EL (cell line): ENCODE measurements at places on chromosomes 2 and 18.

- DNase-seq, result peak; percentile 17
These were observed 14.8 kb upstream of the PSD4 start for GRCh38 chr2:113158884-113159553.

GRCh38 chr18:52850031-52850560 lies 510.1 kb downstream of the DCC start:
- no peak for DNase-seq

- no peak for DNase-seq
These were observed 27.6 kb upstream of the SERPINB2 start for GRCh38 chr18:63859781-63860475.

- no peak for DNase-seq
These were observed 129.7 kb upstream of the TNP1 start for GRCh38 chr2:216989340-216990129.

- DNase-seq, result no peak
These were observed 2.0 kb upstream of the GAD1 start for GRCh38 chr2:170814533-170815230.

DNA sequence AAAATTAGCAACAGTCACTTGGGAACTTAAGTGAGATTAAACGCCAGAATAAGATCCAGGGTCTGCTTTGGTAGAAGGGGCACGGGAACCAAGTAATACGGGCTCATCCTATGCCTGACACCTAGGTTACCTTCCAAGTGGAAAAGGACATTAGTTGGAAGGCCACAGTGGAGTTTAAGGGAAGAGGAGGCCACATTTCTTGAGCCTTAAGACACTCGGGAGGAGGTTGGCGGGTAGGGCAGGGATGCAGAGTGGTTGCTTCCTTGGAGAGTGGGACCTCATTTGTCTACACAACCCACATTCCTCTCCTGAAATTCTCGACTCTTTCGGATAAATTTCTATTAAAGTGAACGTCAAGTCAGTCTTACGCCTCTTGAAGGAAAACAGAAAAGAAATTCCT lies 510 bp upstream of the DNAH6 start:
- no peak for DNase-seq

DNA sequence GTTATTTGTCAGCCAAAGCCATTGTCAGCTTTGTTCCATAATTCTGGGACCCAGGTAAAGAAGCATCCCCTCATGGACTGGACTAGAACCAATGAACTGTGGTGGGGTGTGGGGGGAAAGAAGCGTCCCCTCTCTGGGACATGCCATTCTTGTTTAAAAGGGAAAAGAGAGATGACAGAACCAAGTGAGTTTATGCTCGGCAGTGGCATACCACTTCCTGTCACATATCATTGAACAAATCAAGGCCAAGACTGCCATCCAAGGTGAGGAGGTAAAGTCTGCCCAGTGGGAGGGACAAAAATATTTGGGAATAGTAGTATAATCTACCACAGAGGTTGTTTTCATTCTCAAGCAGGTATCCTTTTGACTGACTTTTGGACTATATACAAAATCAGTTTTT lies 4.7 kb upstream of the GLS start:
- no peak for DNase-seq

DNA sequence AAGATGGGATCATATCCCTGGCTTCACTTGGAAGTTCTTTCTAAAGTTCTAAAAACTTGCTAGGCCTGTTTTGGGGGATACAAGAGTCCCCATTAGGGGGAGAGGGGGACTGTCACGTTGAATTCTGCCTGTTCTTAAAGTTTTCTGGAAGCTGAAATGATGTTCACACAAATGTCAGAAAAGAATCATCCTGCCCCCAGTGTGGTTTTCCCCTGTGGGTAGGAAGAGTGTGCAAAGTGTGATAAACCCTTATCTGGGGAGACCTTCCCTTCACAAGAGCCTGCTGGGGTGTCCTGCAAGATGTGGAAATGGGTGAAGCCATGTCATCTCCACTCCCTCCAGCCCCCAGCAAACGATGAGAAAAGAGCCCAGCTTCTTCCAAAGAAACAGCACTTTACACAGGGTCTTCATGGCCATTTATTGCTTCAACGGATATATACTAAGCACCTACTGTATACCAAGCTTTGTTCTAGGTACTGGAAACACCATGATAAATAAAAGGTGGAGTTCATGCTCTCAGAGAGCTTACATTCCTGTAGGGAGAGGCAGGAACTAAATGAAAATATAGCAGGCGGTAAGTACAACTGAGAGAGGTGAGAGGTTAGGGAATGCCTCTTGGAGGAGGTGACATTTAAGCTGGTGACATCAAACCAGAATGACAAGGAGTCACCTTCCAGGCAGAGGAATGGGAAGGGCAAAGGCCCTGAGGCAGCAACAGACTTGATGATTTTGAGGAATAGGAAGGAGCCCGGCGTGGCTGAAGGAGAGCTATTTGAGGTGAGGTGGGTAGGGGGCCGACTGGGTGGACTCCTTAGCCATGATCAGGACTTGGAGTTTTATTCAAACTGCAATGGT lies 1.6 kb downstream of the MFSD2B start:
- DNase-seq, result no peak

- DNase-seq, result no peak
These were observed 48.7 kb downstream of the TNS1 start for GRCh38 chr2:217954051-217954450.

DNA sequence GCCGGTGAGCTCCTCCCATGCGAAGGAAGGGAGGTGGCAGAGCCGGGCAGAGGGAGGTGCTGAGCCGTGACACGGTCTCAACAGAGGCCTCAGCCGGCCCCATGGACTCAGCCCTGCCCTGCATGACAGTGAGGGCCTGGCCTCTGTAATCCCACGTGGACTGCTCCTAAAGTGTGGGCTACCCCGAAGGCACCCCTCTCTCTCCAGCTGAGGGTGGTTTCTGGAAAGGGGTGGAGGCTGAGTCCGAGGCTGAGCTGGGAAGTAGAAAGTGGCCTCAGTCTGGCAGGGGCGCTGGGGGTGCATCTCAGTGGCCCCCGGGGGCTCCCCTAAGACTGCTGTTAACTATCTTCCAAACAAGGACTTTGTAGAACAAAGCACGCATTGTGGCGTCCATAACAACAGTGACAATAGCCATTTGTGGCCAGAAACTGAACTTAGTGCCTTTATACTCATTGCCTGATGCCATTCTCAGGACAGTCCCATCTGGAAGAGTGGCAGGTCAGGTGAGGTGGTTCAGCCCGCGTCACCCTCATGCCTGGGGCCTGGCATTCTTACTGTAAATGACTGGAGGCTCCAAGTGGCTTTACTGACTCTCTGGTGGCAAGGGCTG lies 192.4 kb downstream of the TWIST2 start:
- DNase-seq, result no peak

DNA sequence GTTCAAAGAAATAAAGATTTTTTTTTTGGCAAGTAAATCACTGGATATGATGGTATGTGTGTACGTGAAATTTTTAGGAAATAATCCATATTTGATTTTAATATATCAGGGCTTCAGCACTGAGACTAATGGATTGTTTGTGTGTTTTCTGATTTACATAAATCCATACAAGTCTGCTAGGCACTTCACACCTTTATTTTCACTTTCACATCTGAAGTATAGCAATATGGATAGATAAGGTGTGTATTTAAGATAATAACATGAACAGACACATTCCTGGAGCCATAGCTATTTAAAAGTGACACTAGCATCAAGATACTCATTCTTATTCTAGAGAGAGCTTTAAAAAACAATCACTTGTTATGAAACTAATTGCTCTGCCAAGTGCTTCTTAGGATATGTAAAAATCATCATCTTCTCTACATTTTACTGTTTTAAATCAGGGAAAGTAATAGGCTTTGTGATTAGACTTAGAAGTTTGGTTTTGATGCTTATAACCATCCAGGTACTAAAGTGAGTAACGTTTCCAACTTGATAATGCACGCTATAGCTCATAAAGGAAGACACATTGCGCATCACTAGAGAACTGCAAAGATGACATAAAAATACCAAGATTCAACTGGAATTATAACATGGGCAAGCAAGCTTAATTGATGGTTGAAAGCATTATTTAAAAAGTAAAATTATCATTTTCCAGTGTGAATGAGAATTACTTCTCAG lies 208.9 kb downstream of the ZEB2 start:
- DNase-seq, result no peak

DNA sequence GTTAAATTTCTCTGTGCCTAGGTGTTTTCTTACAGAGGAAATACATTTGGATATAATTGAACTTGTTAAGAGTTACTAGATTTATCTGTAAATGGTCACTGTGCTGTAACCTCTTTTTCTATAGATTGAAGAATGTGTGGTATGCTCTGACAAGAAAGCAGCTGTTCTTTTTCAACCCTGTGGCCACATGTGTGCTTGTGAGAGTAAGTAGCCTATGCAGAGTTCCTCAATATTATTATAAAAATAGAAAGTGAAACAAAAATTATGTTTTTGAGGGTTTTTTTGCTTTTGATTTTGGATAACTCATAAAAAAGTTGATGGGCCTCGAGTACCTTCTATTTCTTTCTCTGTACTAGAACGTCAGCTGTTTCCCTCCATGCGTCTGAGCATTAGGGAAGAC lies 112.4 kb downstream of the MIB1 start:
- DNase-seq, result peak; percentile 9

DNA sequence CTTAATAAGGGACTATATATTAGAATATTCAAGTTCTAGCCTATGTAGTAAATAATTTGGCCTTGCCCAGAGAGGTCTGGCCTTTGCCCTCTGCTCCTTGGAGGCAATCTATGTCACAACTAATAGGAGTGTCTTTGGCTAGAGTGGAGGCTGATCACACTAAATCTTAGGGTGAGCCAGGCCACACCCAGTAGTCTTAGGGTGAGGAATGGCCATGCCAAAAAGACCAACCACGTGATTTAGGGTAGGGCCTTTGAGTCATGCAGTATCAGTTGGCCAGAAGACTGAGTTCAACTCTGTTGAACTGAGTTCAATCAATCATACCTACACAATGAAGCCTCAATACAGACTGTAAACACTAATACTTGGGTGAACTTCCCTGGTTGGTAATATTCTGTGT lies 26.0 kb upstream of the FLACC1 start:
- no peak for DNase-seq

DNA sequence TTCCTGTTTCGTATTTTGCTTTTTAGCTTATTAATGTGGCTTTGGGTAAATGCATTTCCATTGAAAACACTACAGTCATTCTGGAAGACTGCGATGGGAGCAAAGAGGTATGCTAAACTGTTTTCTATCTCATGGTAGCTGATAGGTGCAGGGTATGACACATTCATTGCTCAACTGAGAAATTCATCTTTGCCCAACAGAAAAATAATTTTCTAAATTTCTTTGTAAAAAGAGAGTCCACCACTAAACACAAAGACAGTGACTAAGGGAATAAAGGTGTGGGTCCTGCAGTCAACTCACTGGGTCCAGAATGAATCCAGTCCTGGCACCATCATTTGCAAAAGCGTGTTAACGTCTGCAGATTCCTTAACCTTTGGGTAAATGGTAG lies 19.9 kb downstream of the ERMN start:
- peak; percentile 15 for DNase-seq

DNA sequence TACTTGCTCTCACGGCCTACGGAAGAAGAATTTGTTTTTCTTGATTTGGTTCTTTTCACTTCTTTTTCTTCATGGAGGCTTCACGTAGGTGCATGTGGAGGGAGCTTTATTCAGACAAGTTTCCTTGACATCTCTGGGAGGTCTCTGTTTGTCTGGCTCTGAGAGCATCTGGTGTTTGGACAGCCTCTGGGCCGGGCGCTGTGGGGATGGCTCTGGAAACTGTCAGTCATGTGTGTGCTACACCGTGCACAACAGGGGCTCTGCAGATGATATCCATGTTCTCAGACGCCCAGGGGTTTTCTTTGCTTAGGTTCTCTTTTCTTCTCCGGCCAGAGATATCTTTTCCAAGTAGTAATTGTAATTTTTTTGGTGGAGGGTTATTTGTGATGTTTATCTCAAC lies 130.7 kb downstream of the SH3RF3 start:
- no peak for DNase-seq

DNA sequence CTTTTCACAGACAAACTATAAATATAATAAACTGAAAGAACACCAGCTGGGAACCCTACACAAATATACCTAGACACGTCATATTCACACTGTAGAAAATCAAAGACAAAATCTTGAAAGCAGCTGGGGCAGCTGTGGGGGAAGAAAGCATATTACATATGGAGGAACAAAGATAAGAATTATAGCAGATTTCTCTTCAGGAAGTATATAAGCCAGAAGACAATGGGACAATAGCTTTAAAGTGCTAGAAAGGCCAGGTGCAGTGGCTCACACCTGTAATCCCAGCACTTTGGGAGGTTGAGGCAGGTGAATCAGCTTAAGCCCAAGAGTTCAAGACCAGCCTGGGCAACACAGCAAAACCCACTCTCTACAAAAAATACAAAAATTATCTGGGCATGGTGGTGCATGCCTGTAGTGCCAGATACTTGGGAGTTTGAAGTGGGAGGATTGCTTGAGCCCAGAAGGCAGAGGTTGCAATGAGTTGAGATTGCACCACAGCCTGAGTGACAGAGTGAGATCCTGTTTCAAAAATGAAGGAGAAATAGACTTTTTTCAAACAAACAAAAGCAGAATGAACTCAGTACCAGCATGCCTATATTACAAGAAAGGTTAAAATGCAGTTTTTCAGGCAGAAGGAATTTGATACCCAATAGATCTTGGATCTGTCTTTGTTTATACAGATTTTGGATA lies 26.8 kb upstream of the ERCC3 start:
- no peak for DNase-seq

DNA sequence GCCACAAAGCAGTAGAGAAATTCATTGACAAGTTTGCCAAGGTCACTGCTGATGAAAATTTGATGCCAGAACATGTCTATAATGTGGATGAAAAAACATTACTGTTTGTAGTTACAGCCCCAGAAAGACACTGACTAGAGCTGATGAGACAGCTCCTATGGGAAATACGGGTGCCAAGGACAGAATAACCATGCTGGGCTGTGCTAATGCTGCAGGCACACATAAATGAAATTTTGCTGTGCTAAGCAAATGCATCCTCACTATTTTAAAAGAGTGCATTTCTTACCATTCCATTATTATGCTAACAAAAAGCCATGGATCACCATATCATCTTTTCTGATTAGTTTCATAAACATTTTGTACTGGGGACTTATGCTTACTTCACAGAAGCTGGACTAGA lies 208.2 kb downstream of the FHOD3 start:
- DNase-seq, result no peak

DNA sequence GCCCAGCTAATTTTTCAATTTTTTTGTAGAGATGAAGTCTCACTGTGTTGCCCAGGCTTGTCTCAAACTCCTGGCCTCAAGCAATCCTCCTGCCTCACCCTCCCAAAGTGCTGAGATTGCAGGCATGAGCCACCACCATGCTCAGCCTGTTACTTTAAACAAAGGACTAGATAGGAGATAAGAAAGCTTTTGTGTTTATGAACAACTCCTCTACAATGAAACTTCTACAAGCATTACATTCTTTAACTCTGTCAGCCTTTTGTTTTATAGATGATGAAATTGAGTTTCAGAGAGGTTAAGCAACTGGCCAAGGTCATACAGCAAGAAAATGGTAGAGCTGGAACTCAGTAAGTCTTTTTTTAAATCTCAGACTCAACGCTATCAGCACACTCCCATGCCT lies 22.7 kb downstream of the ALPK2 start:
- DNase-seq, result no peak

- DNase-seq, result peak; percentile 48
These were observed 901 bp downstream of the WDFY1 start for GRCh38 chr2:223944166-223944702.

- DNase-seq, result no peak
These were observed 437.0 kb downstream of the PARD3B start for GRCh38 chr2:204982303-204982702.
